ENCODE measurements at places on chromosomes 5 and 9.

DNA sequence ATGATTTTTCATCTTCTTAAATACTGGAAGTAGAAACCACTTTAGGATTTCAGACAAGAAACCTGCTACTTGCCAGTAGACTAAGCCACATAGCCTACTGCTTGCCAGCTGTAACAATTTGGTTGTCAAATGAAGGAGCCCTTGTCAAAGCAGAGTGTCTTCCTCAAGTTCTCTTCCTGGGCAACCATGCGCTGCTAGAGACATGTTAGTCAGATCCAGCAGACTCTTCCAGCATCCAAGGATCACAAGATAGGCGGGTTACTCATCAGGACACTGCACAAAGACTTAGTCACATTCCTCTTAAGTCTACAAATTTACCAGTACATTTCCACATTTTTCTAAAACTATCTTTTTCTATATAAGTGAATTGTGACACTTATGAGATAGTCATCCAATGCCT is 24.4 kb downstream of the SKIC3 start:
- DNase-seq: no peak

DNA sequence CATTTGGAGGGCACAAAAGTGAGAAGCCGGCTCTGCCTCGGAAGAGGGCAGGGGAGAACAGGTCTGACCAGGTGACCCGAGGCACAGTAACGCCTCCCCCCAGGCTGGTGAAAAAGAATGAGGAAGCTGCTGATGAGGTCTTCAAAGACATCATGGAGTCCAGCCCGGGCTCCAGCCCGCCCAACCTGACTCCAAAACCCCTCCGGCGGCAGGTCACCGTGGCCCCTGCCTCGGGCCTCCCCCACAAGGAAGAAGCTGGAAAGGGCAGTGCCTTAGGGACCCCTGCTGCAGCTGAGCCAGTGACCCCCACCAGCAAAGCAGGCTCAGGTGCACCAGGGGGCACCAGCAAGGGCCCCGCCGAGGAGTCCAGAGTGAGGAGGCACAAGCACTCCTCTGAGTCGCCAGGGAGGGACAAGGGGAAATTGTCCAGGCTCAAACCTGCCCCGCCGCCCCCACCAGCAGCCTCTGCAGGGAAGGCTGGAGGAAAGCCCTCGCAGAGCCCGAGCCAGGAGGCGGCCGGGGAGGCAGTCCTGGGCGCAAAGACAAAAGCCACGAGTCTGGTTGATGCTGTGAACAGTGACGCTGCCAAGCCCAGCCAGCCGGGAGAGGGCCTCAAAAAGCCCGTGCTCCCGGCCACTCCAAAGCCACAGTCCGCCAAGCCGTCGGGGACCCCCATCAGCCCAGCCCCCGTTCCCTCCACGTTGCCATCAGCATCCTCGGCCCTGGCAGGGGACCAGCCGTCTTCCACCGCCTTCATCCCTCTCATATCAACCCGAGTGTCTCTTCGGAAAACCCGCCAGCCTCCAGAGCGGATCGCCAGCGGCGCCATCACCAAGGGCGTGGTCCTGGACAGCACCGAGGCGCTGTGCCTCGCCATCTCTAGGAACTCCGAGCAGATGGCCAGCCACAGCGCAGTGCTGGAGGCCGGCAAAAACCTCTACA is 11.8 kb downstream of the QRFP start:
- no peak for DNase-seq

GRCh38 chr5:8446179-8446578 is 577.2 kb downstream of the MTRR start:
- no peak for DNase-seq

DNA sequence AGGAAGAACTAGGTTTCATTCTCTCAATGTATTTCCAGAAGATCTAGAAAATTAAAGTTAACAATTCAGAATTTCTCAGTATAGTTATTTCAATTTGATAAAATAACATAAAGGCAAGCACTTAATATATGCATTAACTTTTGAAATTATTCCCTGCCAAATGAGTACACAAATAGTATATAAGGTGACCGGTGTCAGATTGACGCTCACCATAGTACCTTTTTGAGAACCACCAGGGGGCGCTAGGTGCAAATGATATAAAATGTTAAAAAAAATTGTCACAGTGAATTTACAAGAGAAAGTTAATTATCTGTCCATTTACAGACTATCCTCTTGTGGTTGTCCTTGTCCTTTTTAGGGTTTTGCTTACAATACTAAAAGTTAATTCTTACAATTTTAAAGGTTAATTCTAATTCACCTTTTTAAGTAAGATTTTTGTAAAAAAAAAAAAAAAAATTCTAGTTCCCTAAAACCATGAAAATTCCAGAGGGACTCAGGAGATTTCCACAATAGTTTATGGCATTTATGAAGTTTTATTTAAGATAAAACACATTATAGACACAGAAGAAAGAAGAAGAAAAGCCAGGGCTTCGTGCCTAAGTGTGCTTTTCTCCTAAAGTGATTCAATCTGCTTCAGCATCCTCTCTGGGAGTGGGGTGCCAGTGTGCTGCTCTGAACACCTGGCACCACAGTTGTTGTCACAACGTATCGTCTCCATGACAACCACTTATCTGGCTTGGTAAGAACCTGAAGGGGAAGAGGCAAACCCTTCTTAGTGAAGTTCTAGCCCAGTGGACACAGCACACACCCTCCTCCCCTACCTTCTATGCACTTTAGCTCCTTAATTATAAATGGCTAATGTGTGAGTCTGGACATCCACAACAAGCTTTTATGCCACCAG is 1.7 kb downstream of the ADAMTS16 start:
- DNase-seq: peak; percentile 59

GRCh38 chr9:71485326-71485725 is 283.0 kb downstream of the CEMIP2 start:
- no peak for DNase-seq

GRCh38 chr5:44388321-44389089 is 715 bp downstream of the FGF10 start:
- peak; percentile 14 for DNase-seq

- no peak for DNase-seq
Observed at GRCh38 chr5:146644831-146645230, 128.8 kb upstream of the GPR151 start.

GRCh38 chr5:54558362-54558761 is 40.8 kb downstream of the SNX18 start:
- DNase-seq: no peak

DNA sequence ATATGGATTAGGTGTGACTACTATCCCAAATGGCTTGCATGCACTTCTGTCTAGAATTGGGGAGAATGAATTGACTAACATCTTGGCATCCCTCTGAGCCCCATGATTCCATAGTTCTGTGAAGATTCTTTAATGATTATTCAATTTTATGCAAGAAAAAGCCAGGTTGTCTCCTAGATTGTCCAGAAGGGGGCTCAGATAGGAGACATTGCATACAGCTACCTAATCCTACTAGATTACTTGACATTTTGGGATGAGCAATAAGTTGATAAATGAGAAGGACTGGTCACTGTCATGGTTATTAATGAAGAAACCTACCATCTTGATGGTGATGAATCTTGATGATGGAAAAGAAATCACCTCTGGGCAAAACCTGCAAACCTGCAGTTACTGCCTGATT is 117.0 kb downstream of the CARTPT start:
- DNase-seq: no peak

DNA sequence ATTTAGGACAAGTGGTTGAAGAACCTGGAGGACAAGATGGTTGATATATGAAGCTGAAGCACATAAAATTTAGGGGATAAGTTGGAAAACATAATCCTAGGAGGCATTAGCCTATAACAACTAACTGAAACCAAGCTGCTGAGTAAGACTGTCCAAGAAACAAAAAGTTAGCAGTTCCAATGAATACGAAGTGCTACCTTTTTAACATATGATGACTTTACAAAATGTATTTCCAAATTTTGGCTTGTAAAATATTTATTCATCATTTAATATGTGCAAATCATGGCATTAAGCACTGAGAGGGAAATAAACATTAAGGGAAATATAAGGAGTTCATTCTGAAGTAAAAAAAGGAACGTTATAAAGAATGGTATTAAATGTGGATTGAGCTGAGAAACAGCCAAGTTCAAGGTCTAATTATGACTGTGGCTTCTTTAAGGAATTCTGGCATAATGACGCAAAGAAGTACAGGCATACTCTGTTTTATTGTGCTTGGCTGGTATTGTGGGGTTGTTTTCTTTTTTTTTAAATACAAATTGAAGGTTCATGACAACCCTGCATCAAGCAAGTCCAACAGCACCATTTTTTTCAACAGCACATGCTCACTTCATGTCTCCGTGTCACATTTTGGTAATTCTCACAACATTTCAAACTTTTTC is 7.7 kb downstream of the RAPGEF6 start:
- DNase-seq: no peak

DNA sequence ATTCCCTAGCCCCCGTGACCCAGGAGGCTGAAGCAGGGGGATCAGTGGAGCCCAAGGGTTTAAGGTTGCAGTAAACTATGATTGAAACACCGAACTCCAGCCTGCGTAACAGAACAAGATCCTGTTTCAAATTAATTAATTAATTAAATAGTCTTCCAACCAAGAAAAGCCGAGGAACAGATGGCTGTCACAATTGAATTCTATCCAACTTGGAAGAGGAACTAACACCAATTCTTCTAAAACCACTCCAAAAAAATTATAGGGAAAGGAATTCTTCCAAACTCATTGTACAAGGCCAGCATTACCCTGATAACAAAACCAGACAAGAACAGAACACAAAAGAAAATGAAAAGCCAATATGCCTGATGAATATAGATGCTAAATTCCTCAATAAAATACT is 43.4 kb upstream of the RGS7BP start:
- DNase-seq: no peak

DNA sequence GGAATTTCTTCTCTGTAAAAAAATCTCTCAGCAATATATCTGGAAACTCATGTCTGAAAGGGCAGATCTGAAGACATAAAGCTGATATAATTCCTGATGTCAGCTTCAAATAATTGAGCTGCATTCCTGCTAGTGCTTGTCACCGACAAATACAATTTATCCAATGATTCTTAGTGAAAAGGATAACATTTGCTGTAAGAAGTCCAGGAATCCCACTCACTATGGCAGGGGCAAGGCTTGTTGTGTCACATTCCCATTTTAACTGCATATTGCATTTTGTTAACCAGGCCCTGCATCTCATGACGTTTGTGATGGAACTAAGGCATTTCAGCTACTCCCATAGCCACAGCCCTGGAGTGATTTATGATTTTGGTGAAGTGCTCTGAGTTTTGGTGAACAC is 160.1 kb upstream of the DAB2 start:
- no peak for DNase-seq

Measured in posterior cingulate gyrus (tissue), 11 donors.